ENCODE measurements at places on chromosomes 6 and 20. TPM values are rescaled to one million over a fixed set of nuclear protein-coding genes. Genes with fewer than 3 reads are reported as not detected.

Gene TUBB2B
- total RNA-seq, result 18.3 TPM

Gene PCSK2
- not detected for total RNA-seq

Gene GABRR1
- total RNA-seq, result not detected

Gene HSPA12B
- not detected for total RNA-seq

Gene GHRH
- total RNA-seq, result not detected
